ENCODE measurements at places on chromosomes 2 and 18.

- no peak for DNase-seq
Measured at GRCh38 chr2:120229341-120229740, 6.1 kb upstream of the TMEM185B start.

DNA sequence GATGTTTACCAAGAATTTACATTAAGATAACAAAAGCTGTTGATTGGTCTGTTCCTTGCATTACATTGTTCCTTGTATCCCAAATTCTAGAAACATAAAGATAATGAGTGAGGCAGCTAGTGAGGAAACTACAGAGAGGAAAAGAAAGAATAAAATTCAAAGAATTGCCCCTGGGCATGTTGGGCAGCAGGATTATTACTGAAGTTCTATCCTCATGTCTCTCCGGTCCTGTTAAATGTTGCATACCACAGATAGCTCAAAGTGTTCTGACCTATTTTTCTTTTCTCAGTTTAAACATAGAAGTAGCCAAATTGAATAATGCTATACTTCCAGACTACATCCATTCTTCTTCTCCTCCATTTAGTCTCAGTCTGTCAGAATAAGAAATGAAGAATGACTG lies 58.2 kb upstream of the DYNC1I2 start:
- DNase-seq: no peak

GRCh38 chr2:86286516-86286915 lies 50.9 kb downstream of the REEP1 start:
- DNase-seq: no peak

DNA sequence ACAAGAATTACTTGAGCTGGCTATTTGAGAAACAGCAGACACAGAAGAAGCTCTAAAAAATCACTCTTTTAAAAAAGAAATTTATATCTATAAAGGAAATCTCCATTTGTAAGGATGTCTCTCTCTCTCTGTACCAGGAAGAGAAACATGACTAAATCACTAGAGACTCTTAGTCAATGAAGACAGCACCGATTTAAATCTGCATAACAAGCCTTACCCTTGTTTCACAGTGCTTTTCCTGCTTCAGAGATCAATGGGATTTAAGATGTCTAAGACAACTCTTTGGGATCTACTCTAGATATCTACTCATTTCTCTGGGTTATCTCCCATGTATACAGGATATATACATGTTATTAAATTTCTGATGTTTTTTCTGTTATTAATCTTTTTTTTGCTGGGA lies 359.2 kb upstream of the RND3 start:
- no peak for DNase-seq

GRCh38 chr2:99899882-99900281 lies 242.5 kb downstream of the AFF3 start:
- DNase-seq: no peak

GRCh38 chr18:78586586-78586985 lies 393.0 kb upstream of the SALL3 start:
- no peak for DNase-seq

DNA sequence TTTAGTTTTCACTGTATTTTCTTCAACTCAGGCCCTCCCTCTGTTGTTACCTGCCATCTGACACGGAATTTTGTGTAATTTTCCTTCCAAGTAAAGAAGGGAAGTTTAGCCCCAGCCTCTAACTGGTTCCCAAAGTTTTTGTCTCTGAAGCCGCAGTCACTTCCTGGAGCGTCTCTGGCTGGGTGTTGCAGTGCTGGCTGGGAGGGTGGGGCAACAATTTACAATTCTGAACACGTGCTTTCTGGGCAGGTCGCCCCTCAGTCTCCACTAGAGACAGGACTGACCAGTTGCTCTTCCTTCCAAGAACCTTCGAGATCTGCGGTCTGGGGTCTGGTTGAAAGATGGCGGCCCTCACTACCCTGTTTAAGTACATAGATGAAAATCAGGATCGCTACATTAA lies 3.5 kb downstream of the CNDP2 start:
- DNase-seq: no peak

DNA sequence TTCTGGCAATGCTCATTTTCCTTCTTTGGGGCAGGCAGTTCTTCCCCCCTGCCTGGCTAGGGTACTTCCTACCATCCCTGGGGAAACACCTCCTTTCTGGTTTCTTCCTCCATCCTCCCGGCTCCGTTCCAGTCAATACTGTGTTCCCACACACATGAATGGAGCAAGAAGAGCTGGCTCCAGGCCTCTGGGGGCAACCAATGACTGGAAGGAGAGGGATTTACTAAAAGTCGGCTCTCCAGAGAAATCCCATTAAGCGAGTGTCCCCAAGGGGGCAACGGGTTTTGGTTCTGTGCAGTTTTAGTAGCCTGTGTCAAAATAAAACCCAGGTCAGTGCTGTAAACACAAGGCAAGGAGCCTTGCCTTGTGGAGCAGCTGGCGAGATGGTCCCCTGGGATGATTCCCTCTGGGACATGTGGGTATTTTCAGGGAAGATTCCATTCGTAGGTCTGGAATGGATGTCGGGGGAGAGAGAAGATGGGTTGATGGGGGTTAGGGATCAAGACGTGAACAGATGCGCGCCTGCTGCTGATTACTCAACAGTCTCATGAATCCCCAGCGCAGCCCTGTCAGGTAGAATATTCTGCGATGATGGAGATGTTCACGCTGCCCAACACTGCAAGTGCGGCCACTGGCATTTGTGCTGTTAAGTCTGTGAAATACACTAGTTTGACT lies 32.0 kb downstream of the EMILIN2 start:
- DNase-seq: no peak

DNA sequence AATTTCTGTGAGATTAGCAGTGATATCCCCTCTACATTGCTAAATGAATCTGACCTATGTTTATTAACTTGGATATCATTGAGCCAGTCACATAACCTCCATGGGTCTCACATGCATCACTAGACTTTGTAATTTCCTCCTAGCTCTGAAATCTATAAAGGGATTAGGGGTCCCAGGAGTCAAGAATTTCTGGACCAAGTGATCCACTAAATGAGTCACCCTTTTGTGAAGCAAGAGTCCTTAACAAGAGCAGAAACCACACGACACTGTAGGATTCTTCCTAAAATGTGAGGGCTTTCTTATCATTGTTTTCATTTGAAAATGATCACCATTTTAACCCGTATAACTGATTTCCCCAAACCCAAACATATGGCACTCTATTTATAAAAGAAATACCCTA lies 90.3 kb downstream of the DHRS9 start:
- DNase-seq: no peak

DNA sequence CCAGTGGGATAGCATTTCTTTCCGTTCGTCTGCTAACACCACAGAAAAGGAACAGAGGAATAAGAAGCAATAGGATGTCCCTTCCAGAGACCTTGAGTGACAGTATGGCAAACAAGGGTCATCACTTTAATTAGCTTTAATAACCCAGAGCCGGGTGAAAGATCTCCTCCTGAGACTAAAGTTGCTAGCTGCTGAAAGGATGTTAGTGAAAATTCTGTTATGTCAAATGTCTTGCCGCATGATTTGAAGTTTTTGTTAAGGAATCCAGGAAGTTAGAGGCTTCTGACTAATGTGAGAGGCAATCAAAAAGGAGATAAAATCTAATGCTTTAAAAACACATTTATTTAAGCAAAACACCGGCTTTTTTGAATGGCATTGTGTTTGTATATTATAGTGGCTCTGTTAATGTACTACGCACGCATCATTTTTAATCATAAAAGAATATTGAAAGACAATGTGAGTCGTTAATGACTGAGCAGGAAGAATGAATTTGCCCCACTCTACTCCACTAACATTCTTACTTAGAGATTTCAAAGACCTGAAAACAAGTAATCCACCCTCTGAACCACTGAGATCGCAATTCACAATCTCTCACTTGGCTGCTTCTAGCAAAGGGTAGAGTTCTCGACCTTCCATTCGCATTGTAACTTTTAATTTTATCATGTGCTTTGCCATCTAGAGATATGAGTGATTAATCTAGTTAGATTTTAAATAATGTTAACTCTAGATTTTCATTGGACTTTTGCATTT lies 536.6 kb downstream of the LRRTM4 start:
- no peak for DNase-seq

DNA sequence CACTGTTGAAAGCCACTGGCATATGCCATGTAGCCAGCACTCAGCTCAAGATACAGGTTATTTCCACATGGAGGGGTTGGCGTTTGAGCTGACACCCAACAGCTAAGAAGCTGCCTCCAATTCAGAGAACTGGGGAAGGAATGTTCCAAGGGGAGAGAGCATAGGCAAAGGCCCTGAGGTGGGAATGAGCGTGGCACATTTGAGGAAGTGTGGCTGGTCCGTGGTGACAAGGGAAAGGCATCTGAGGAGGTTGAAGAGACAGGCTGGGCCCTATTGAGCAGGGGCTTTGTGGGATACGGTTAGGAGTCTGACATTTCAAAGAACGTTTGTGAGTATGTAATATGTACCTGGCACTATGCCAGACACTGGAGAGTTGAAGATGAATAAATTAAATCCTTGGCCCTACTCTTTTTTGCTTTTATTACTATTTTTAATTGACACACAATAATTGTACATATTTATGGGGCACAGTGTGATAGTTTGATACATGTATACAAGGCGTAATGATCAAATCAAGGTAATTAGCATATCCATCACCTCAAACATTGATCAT lies 27.6 kb upstream of the TMBIM1 start:
- no peak for DNase-seq

GRCh38 chr2:202375033-202375608 lies 1.0 kb upstream of the BMPR2 start:
- no peak for DNase-seq

GRCh38 chr2:236036045-236036444 lies 132.1 kb downstream of the GBX2 start:
- DNase-seq: no peak

- no peak for DNase-seq
Measured at GRCh38 chr2:58067001-58067400, 20.4 kb downstream of the VRK2 start.

GRCh38 chr2:25491003-25491696 lies 149.4 kb upstream of the DNMT3A start:
- no peak for DNase-seq

All from activated CD8-positive, alpha-beta memory T cell treated with anti-CD3 and anti-CD28 coated beads for 1 hour (primary cell).